T follicular helper cell (primary cell): ENCODE measurements at places on chromosomes 6 and 20.

DNA sequence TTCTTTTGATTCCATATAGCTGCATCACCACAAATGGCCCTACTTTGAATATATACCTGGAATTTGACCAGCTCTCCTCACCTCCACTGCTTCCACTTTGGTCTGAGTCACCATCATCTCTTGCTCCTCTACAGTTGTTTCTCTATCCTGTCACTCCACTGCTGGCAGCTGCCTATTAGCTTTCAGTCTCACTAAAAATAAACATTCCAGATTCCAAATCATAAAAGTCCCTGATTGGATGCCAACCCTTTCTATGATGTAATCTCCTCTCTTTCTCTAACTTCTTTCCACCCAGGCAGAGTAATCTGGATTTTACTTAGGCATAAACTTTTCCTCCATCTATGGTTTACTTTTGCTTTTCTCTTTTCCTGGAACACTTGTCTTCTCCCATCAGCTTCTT, 49.1 kb downstream of the RFPL4B start:
- no peak for DNase-seq

DNA sequence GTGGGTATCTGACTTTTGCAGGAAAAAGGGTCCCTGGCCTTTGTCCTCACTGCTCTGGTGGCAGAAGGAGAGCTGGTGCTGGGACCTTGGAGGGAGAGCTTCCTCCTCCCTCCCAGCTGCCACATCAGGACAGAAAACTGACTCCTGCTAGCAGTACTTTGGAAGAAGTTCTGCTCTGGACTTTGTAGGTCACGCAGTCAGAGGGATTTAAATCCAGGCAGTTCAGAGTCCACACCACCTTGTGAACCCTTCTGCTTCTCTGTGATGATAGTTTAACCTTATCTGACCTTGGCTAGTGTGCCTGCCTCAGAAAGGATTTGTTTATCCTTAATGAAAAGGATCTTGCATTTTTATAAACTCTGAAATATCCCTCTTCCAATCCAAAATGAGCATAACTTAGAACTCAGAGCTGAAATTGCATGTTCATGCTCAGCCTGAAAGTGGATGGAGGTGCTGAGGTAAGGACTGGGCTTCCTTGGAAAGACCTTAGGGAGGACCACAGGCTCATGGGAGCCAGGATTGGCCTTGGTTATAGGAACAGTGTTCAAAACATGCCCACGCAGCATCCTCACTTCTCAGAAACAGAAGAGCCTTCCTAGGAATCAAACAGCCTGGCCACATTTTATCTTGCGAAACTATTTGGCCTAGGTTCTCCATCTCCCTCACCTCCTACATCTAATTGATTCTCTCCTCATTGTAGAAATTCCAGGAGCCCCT, 123.9 kb upstream of the SASH1 start:
- no peak for DNase-seq

DNA sequence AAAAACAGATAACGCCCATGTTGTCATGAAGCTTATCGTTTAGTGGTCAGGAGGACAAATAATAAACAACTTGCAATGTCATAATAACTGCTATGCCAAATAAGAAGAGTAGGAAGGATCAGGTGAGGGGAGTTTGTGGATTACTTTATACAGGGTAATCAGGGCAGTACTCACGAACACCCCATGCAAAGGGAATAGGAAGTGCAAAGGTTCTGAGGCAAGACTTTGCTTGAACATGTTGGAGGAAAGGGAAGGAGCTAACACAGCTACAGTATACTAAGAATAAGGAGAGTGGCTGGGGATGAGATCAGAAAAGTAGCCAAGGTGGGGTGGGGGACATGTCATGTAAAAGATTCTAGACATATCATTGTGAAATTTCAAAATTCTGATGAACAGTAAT, 292.0 kb upstream of the RUNX2 start:
- DNase-seq: no peak

DNA sequence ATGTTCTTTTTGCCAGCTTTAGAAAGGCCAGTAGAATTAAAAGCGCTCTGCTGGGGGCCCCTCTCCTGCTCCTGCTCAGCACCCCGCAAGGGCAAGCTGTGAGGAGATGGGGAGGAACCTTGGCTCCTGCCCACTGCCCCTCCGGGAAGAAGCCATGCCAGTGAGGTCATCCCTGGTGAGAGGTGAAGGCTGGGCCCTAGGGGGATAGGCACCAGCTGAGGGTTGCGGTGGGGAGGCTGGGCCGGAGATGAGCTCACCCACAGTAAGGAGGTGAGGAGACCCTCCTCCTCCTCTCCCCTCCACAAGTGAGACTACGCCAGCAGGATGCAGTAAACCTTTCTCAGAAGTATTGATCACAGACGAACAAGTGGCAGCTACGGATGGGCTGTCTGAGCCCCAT, 32.1 kb downstream of the LRFN2 start:
- DNase-seq: no peak

- DNase-seq: no peak
These were observed 3.4 kb upstream of the SIM1 start for GRCh38 chr6:100468016-100468622.

DNA sequence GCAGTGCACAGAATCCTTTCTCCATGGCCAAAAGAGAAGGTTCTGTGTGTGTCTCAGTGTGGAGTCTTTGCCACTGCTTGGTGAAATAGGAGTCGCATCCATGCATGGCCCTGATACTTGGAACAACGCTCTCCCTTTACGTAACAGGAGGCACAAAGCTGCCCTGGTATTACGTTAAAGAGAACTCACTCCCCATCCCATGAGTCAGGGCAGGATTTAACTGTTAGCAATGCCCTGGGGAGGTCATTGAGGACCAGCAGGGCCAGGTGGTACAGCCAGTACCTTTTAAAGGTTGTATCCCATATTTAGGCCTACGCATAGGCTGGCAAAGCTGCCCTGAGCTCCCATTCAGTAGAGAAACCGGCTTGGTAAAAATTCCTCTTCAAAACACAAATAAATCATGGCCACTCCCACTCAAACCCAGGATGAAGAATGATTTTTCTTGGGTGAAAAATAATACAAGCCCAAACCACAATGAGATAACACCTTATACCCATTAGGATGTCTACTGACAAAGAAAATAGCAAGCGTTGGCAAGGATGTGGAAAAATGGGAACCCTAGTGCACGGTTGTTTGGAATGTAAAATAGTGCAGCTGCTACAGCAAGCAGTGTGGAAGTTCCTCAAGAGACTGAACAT, 37.1 kb downstream of the MYLK4 start:
- no peak for DNase-seq

DNA sequence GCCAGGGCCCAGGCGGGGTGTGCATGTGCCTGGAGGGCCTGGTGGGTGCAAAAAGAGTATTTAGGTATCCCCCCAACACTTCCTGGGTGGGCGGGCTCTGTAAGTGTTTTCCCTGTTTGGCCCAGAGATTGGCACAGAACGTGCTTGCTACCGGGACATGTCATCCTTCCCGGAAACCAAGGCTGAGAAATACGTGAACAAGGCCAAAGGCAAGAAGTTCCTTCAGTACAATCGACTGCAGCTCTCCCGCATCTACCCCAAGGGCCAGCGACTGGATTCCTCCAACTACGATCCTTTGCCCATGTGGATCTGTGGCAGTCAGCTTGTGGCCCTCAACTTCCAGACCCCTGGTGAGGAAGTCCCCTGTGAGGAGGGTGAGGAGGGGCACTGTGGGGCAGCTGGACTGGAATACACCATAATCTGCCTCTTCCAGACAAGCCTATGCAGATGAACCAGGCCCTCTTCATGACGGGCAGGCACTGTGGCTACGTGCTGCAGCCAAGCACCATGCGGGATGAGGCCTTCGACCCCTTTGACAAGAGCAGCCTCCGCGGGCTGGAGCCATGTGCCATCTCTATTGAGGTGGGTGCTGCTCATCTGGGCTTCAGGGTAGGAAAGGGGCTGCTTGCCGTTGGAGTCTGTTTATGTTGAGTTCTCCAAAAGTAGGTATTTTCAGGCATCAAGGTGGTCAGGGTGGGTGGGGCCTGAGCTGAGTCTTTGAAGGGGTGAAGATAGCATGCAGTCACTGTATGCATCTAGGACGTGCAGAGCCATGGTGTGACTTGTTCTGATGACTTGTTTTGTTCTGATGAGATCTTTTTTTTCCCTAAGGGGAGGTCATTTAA, 35.2 kb downstream of the PLCG1 start:
- DNase-seq: no peak

GRCh38 chr20:5638023-5638422, 112.2 kb upstream of the SHLD1 start:
- no peak for DNase-seq

- no peak for DNase-seq
These were observed 55.0 kb downstream of the QKI start for GRCh38 chr6:163469459-163469985.

- no peak for DNase-seq
These were observed 291.1 kb downstream of the HIVEP2 start for GRCh38 chr6:142653710-142654420.

- DNase-seq: no peak
These were observed 90.0 kb upstream of the MAFB start for GRCh38 chr20:40778894-40779496.

DNA sequence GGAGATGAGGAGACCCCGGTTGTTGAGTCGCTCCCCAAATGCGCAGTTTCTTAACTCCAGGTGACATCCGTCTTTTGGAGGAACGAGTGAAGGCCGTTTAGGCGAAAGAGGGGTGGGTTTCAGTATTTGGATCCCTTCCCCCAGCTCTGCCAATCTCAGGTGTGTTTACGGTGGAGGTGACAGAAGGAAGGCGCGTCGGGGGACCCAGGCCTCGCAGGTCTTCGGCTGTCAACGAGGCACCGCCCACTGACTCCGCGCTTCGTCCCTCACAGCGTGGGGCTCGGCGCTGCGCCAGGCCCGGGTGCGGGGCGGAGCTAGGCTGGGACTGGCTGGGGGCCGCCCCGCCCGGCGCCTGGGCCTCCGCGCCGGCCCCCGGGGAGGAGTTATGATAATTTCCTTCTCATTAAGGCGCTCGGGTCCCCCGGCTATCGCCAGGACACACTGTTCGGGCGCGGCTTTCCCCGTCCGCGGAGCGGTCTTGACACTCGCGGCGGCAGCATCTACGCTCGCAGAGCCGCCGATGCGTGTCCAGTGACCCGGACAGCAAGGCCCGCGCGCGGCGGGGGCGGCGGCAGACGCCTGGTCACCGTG, at the start of gene TFAP2C:
TSS of gene TFAP2C (plus strand) at position 434 of the 591 bp plus-strand sequence. CDS start 239 bp downstream, outside the sequence.
- no peak for DNase-seq

GRCh38 chr20:50194422-50194830, 3.8 kb downstream of the CEBPB start:
- no peak for DNase-seq

DNA sequence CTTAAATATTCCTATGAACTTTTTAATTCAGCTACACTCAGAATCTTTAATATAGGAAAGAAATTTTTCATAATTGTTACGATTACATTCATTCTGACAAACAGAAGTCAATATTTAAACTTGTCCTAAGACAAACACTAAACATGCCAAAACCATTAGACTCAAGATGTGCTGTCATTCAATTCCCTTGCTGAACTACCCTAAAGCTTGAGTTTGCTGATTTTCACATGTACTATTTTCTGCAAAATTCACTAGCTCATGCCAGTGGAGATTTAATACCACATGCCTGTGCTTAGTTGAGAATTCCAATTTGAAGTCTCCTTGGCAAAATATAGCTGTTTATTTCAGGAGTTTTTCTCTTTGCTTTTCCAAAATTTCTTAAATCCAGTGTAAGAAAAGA, 448.0 kb downstream of the COL12A1 start:
- no peak for DNase-seq

GRCh38 chr6:127484212-127484863, 25.1 kb upstream of the KIAA0408 start:
- DNase-seq: no peak

DNA sequence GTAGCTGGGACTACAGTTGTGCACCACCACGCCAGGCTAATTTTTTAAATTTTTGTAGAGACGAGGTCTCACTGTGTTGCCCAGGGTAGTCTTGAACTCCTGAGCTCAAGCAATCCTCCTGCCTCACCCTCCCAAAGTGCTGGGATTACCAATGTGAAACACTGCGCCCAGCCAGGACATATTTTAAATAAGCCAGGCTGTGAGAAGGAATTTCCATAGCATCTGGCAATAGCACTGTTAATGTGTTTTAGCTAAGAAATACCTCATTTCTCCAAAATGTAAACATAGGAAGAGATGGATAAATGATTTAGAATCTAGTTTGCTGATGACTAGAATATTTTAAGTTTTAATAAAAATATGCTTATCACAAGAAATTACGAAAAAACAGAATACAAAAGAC, 27.0 kb upstream of the SLA2 start:
- no peak for DNase-seq

- DNase-seq: no peak
These were observed 17.1 kb downstream of the MRPL14 start for GRCh38 chr6:44110005-44110676.

DNA sequence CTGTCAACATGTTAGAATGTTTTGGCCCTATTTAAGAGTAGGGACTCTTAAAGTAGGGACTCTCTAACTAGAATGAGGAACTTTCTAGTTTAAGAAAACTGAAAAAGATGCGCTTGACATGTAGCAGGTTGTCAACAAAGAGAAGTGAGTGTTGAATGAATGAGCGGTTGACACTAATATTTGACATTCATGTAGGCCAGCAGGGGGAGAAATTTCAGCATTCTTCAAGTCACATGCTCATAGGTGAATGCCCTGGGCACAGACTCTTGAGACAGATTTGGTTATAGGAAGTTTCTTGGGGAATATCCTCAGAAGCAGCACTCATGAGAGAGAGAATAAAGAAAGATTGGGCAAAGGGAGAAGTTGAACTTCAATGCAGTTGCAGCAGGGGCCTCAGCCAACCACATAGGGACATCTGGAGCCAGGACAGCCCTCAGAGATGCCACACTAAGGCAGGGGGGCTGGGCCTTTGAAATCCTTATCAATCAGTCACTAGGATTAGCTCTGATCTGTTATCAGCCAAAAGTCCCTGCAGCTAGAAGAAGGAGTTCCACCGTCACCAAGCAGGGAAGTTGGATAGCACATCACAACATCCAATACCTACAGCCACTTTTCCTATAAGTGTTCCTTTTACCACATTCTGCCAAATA, 145.1 kb upstream of the FKBP1C start:
- DNase-seq: no peak

GRCh38 chr6:42428326-42429041, 23.2 kb downstream of the TRERF1 start:
- DNase-seq: no peak

DNA sequence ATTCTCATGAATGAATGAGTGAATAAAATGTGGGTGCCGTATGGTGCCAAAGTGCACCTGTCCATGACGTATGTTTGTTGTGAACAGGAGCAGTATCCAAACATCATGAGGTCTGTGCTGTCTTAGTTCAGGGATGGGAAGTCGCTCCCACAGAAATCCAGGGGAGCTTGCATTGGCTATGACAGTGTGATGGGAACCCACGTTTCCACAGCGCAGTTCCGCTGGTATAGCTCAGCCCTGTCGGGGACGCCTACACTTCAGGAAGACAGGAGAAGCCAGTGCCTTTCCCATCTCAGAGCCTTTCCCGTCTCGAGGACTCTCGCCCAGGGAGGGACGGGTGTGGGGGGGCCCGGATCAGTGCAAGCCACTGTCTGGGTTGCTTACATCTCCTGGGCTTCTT, 69.8 kb downstream of the DACT2 start:
- no peak for DNase-seq

DNA sequence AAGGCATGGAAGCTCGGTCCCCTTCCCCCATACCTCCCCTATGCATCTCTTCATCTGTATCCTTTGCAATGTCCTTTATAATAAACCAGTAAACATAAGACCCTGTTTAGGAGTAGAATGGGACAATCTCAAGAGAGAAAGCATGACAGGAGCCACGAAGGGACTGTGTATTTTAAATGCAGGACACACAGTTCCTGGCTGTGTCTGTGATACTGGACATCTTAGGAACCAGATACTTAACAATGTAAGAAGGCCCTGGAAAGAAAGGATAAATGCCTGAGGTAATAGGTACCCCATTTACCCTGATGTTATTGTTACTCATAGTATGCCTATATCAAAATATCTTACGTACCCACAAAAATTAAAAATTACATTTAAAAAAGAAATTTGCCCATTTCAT, 36.6 kb downstream of the NUDT3 start:
- no peak for DNase-seq
